Endothelial cell of umbilical vein (primary cell): ENCODE measurements at places on chromosomes 1 and 21. TPM values are rescaled to one million over a fixed set of nuclear protein-coding genes. Genes with fewer than 3 reads are reported as not detected.

Gene RAB29
- 18.8 and 23.0 TPM in 2 replicates for total RNA-seq

Gene LRRN2
- total RNA-seq, result not detected in 2 replicates

Gene ERG
- total RNA-seq, result 210 and 223 TPM in 2 replicates

Gene RAD54L
- total RNA-seq, result 18.9 and 19.7 TPM in 2 replicates

Gene OSCP1
- 4.6 and 7.6 TPM in 2 replicates for total RNA-seq
